ENCODE measurements at places on chromosomes 5 and 9. TPM values are rescaled to one million over a fixed set of nuclear protein-coding genes. Genes with fewer than 3 reads are reported as not detected.

GRCh38 chr9:112443200-112443599, 43.4 kb upstream of the KIAA1958 start:
- no peak for DNase-seq

DNA sequence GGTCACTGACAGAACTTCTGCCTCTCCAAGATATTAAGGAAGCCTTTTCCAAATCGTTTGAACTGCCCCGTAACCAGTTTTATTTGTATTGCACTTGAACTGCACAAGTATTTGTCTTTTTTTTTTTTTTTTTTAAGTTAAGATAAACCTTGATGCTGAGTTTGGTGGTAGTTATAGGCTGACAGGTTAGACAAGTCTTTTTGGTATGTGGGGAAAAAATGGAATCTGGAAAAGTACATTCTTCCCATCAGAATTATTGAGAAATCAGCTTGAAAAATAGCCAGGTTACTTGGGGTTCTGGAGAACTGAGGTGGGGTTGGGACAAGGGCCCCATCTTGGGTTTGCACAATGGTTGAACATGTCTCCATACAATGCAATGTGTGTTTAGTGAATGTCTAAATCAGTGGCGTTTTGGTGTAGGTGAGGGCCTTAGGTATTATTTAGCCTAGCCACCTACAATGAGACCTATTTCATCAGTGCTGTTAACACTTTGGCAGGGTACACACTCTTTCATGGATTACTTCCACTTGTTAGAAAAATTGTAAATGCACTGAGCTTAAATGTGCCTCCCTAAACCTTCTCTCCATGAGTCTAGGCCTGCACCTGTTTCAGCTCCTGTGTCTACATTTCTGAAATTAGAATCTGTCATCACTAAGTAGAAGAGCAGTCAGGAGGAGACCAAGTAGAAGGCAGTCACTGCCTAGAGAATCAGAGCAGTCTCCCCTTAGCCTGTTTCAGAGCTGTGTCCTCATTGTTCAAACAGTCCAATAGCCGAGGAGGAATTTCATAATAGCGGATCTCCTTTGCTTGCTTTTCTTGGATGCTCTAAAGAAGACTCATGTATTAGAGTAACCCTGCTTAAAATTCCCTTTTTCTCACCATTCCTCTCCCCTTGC, 140.0 kb upstream of the HMHB1 start:
- DNase-seq: no peak

DNA sequence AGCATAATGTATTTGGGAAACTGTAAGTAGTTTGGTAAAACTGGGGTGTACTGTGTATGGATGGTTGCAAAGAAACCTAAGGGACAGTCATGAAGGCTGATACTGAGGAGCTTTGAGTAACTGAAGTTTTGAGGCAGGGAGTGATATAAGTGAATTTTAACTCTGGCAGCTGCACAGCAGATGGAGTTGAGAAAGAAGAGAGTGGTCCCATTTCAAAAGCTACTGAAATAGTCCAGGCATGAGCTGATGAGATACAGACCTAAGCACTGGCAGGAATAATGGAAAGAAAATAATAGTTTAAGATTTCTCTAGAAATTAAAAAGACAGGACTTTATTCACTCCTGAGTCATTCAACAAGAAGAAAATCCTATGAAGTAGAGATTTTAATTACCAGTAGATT, 232.0 kb downstream of the CHSY3 start:
- no peak for DNase-seq

GRCh38 chr5:126544087-126544740, 50.8 kb downstream of the ALDH7A1 start:
- DNase-seq: no peak

DNA sequence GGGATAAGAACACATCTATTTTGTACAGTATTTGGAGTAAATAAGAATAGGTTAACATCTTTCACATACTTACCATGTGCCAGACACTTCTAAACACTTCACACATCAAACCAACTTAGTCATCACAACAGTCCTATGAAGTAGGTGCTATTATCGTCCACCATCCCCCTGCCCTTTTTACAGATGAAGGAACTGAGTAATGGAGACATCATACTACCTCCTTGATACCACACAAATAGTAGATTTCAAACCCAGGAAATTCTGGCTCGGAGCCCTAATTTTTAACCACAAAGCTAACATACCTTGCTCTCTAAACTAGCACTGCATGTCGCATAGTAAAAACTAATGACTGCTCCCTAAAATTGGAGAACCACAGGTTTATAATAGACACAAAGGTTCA, 4.2 kb upstream of the ZNF366 start:
- no peak for DNase-seq

DNA sequence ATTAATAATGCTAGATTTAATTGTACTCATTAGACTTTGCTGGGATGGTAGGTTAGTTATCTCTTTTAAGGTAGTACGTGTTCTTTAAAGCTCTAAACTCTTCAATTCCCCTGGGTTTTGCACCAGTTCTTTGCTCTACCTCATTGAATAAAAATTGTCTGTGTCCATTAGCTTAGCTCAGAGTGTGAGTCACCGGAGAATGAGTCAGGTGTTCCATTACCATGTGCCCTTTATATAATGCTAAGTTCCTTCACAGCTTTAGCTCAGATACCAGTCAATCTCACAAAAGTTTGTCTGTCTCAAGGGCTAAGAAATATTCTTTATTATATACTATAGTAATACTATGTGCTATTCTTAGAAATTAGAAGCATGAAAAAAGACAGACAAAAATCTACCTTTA, 339.4 kb downstream of the PRELID2 start:
- peak; percentile 74 for DNase-seq

GRCh38 chr9:16626577-16627130, 243.8 kb downstream of the BNC2 start:
- peak; percentile 72 for DNase-seq

GRCh38 chr5:10289991-10290390, 17.7 kb downstream of the CMBL start:
- DNase-seq: no peak

GRCh38 chr5:36452424-36453006, 150.8 kb upstream of the RANBP3L start:
- DNase-seq: no peak

GRCh38 chr5:171336521-171337209, 27.6 kb downstream of the TLX3 start:
- peak; percentile 4 for DNase-seq

DNA sequence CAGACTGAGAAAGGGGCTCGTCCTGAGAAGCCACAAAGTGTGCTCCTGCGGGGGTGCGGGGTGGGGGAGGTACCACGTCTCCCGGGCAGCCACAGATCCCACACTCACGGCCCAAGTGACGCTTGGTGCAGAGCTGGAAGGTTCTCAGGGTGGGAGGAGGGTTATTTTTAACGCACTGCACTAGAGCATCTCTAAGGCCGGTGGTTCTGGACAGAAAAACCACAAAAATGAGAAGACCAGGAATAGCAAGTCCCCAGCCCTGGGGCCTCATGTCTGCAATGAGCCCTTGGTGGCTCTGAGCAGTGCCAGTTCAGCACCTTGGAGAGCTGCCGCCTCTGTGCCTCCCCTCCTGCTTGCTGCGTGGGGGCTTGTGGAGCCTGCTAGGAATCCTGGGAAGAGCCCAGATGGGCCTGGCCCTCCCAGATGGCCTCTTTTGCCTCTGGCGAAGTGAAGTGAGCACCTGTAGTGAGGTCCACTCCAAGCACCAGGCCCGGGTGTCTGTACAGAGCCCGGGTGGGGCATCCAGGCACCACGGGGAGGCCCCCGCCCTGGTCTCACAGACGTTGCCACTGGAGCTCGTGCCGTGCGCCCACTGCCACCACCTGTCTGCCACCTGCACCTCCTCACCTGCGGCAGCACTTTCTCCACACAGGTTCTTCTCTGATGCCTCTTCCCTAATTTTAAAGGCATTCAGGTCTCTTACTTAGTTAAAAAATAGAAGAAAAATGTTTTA, 48.9 kb upstream of the CACNA1B start:
- DNase-seq: no peak

DNA sequence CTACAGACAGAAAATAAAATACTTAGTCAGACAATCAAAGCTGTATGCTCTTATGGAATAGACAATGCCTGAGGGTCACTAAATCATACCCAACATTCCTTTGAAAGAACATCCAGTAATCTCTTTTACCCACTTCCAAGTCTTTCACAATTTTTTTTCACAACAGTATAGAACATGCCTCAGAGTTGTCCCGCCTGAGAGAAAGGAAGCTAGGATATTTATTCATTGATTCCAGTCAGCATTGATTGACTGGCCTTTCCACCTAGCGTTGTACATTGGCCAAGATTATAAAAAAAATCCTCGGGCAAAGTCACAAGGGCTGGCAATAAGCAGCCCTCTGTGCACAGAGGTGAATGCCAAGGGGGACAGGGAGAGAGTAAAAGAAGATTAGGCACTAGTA, 318.1 kb upstream of the PIK3R1 start:
- no peak for DNase-seq

FAM221B gene
- total RNA-seq: not detected

PLK2 gene
- total RNA-seq: 343 TPM

PTPDC1 gene
- total RNA-seq: 8.9 TPM

RALGPS1 gene
- 8.8 TPM for total RNA-seq

SERF1A gene
- 7.8 TPM for total RNA-seq

Data from kidney epithelial cell (primary cell).